Kidney capillary endothelial cell (primary cell): ENCODE measurements at places on chromosomes 13 and 19.

DNA sequence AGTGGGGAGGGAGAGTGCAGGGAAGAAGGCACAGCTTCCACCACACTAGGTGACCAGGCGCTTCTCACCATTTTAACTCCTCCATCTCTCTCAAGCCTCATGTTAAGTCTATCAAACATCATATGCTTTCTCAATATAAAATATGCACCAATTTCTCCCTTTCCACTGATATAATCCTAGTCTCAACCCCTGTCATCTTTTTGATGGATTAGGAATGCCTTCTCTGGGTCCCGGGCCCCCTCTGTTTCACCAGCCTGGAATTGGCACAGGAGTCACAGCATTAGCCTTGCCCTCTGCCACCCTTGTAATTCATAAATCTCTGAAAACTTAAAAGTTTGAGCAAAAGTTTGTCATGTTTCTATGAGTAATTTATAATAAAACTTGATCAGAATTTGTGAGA lies at the start of gene ZSCAN4:
Gene ZSCAN4 (plus strand): TSS at position 301 of the 400 bp plus-strand sequence. CDS start 7,211 bp downstream, outside the sequence.
- no peak for DNase-seq

- DNase-seq: no peak
Measured at GRCh38 chr19:1567848-1568227, 287 bp downstream of the MEX3D start.

- no peak for DNase-seq
Measured at GRCh38 chr13:26593661-26594060, 36.2 kb downstream of the WASF3 start.

DNA sequence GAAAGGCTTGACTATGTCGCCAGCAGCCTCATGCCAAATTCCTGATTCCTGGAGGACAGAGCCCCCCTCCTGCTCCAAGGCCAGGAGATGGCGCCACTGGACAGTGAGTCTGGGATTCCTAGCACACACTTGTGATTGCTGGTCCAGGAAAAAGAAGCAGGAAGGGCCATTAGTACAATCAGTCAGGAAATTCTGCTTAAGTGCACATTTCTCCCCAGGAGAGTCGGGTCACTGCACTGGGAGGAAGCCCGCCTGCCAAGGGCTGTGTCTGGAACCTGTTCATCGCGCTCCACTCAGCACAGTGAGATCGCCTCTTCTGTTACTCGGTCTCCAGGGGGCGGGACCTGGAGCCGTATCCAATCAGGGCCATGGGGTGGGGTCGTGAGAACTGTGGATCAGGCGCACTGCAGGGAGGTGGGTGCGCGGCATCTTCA lies 65.1 kb downstream of the ZNF823 start:
- DNase-seq: peak; percentile 59

DNA sequence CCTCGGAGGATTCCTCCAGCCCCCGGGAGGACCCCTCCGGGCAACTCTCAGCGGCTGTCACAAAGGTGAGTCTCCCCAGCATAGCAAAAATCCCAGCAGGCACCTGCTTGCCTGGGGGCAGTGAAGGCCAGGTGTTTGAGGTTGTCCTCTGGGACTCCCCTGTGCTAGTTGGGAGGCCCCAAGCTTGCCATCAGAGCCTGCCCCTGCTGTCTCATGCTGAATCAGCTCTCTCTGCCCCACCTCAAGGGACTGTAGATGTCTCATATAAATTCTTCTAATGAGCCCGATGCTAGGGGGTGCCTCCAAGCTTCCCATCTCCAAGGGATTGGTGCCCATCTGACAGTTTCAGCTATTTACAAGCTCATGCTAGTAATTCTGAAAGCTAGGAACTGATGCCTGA lies 53.6 kb downstream of the NWD1 start:
- DNase-seq: no peak

DNA sequence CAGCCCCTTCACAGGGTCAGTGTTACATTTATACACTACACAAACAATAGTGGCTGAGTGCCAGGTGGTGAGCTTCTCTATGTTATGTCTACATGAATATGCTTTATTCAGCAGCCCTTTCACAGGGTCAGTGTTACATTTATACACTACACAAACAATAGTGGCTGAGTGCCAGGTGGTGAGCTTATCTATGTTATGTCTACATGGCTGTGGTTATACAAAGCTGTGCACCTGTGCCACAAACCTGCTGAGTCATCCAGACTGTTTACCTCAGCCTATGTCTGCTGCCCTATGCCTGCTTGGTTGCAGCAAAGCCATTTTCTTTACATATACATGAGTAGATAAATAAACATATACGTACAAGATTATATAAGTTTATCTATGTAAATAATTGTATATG lies 76.5 kb downstream of the ZNF726 start:
- peak; percentile 1 for DNase-seq

GRCh38 chr13:109880371-109881346 lies 94.3 kb upstream of the IRS2 start:
- no peak for DNase-seq

DNA sequence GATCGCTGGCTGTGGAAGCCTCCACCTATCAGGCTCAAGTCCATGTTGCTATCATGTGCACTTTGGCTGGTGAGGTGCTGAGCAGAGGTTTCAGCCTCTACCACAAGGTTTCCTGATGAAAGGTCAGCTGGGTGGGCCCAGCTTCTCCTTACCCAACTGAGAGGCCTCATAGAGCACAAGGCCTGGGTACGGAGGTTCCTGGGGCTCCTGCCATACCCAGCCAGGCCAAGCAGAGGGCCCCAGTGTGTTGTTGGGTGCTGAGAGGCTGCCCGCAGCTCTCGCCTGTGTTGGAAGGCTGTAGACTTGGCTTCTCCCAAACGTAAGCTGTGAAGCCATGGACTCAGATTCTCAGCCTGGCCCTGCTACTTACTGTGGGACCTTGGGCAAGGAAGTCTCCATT lies 28.2 kb downstream of the ACTN4 start:
- DNase-seq: no peak

DNA sequence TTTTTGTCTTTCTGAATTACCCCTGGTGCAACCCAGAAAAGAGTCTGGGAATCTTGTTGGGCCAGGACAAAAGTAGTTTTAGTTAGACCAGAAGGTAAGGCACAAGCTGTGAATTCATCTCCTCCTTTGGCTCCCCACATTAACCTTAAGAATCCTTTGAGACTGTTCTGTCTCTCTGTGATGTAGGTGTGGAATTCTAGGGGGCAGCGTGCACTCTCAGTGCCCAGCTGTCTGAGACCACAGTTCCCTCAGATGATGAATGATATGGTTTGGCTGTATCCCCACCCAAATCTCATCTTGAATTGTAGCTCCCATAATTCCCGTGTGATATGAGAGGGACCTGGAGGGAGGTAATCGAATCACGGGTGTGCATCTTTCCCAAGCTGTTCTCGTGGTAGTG lies 43.9 kb downstream of the ZNF506 start:
- no peak for DNase-seq

- DNase-seq: peak; percentile 81
Measured at GRCh38 chr13:98909016-98909415, 68.8 kb downstream of the DOCK9 start.

DNA sequence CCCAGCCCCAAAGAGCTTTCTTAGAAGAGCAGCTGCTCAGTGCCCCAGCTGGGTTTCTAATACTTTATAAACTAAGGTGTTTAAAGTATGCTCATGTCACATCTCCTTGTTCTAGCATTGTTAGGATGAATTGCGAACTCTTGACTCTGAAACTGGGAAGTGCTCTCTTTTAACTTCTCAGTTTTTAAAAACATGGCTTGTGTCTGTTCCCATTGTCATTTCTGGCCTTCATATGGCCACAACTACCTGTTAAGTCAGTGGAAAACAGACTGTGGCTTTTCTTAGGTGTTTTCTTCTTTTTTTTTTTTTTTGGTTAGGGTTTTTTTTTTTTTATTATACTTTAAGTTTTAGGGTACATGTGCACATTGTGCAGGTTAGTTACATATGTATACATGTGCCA lies 164.7 kb downstream of the KCNRG start:
- no peak for DNase-seq

GRCh38 chr13:100523981-100524386 lies 64.6 kb downstream of the GGACT start:
- DNase-seq: no peak

DNA sequence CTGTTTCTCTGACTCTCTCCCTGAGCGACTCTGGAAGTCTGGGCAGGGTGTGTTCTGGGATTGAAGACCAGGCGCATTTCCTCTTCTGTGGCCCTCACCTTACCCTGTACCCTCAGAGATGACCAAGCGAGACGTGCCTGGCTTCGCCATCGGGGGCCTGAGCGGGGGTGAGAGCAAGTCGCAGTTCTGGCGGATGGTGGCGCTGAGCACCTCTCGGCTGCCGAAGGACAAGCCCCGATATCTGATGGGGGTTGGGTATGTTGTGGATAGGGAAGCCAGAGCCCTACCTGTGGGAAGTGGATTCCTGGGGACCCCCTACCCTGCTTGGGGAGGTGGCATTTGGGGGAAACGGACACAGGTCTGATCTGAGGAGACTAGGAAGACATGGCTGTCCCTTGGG lies 5.8 kb upstream of the DNM2 start:
- DNase-seq: no peak

GRCh38 chr13:25800523-25800922 lies 251.3 kb downstream of the SHISA2 start:
- DNase-seq: no peak

DNA sequence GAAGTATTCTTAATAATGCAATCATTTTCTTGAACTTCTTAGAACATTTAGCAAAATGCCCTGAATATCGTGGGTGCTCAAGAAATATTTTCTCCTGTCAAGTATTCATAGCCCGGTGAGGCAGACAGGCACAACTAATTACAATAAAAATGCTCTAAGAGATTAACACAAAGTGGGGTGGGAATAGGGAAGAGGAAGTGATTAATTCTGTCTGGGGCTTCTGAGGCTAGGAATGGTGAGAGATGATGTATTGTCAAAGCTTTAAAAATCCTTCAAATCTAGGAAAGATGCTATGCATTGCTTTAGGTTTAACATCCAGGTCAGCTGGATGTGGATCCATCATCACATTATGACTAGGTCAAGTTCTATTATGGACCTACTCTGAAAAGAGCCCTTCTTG lies 66.9 kb upstream of the POSTN start:
- peak; percentile 28 for DNase-seq

- DNase-seq: no peak
Measured at GRCh38 chr13:104953588-104953987, 1581.9 kb downstream of the EFNB2 start.

- no peak for DNase-seq
Measured at GRCh38 chr13:49655906-49656305, 27.6 kb downstream of the ARL11 start.

DNA sequence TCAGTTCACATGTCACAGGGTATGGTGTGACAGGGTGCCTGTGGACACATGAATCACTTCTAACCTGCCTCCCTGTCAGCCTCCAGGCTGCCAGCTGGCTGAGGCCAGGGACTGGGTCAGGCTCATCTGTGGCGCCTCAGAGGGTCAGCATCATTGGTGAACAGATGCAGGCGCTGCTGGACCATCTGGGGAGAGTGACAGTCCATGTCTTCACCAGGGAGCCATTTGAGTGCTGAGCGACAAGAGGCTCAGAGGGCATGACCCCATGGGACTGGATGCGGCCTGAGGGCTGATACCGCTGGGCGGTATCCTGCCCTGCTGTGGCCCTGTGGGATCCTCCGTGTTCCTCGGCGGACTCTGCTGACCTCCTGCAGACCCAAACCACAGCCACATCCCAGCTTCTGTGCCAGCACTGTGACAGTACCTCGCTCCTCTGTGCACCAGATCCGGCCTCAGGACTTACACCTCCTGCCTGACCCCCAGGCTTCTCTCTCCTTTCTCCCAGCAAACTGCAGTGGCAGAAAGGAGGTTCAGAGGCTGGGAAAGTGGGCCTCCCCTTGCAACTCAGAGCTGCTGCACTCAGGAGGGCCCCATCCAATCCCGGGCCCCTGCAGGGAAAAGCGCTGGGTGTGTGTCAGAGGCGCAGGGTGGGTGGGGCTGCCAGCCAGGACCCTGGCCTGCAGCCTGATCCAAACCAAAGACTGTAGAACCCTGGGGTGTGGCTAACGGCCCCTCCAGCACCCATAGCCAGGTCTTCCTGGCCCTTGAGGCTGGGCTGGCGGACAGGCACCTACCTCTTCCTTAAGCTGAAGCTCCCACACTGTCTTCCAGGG lies 10.2 kb downstream of the ACTMAP start:
- DNase-seq: no peak

DNA sequence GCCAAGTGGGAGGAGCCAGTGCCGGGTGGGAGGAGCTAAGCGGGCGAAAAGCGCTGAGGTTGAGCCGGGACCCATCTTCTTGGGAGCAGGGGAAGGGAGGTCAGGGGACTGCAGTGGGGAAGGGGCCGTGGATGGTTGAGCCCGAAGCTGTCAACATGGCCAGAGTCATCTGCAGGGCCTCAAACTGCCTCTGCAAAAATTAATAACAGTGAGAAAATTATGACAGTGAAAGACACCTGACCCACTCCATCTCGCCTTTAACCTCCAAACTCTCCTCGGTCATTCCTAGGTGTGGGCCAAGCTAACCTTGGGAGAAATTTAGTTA lies 30.1 kb downstream of the ZNF557 start:
- DNase-seq: no peak

GRCh38 chr13:79904581-79904980 lies 423.6 kb downstream of the NDFIP2 start:
- no peak for DNase-seq

- peak; percentile 77 for DNase-seq
Measured at GRCh38 chr13:113785051-113786010, 26.3 kb downstream of the TMEM255B start.

GRCh38 chr13:81383444-81383843 lies 1042.5 kb upstream of the SPRY2 start:
- DNase-seq: no peak

DNA sequence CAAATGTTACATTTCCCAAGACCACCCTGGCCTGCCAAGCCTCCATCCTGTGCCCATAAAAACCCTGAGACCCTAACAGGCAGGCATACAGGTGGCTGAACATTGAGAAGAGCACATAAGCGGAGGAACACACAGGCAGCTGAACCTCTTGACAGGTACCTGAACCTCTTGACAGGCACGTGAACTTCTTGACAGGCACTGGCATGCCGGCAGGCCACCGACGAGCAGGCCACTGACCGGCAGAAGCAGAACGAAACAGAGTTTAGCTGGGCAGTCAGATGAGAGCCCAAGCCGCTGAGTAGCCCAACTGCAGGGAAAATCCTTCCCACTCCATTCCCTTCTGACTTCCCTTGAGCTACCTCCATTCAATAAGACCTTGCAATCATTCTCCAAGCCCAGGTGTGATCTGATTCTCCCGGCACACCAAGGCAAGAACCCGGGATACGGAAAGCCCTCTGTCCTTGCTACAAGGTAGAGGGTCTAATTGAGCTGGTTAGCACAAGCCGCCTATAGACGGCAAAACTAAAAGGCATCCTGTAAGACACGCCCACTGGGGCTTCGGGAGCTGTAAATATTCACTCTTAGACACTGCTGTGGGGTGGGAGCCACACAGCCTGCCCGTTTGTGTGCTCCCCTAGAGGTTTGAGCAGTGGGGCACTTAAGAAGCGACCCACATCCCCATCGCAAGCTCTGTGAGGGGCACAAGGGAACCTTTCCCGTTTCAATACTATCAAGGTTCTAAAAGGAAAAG lies 2613.9 kb upstream of the PCDH20 start:
- no peak for DNase-seq

GRCh38 chr19:53871454-53871853 lies 3.8 kb downstream of the MYADM start:
- DNase-seq: no peak
